ENCODE measurements at places on chromosomes 11 and 22.

DNA sequence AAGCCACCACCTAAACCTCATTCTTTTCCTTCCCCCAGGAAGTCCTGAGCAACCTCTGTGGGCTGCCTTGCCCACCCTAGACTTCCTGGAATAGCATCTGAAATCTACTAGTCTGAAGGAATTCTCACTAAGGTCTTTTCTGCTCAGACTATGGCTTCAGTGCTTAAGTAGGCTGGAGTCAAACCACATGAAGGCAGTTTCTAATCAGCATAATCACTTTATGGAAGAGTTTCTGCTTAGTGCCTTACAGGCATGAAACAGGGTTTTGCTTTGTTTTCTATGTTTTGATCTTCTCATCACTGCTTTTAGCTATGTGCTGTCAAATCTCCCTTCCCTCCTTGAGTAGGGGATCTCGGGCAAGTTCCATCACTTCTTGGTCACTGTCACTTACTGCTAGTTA, 117.7 kb downstream of the WT1 start:
- no peaks in the 10 kb centered on the region for H3K36me3 ChIP-seq
- H3K27me3 ChIP-seq: peaks cover 20% of the 10 kb centered on the region
- H3K27ac ChIP-seq: no peak overlapping the region
- no peak overlapping the region for H3K4me3 ChIP-seq
- no peak for DNase-seq

- H3K36me3 ChIP-seq: peaks cover 40% of the 10 kb centered on the region
- H3K27me3 ChIP-seq: no peaks in the 10 kb centered on the region
- H3K4me3 ChIP-seq: no peak overlapping the region
- no peak overlapping the region for H3K27ac ChIP-seq
- no peak for DNase-seq
Observed at GRCh38 chr11:44190883-44191230, 95.4 kb downstream of the EXT2 start.

DNA sequence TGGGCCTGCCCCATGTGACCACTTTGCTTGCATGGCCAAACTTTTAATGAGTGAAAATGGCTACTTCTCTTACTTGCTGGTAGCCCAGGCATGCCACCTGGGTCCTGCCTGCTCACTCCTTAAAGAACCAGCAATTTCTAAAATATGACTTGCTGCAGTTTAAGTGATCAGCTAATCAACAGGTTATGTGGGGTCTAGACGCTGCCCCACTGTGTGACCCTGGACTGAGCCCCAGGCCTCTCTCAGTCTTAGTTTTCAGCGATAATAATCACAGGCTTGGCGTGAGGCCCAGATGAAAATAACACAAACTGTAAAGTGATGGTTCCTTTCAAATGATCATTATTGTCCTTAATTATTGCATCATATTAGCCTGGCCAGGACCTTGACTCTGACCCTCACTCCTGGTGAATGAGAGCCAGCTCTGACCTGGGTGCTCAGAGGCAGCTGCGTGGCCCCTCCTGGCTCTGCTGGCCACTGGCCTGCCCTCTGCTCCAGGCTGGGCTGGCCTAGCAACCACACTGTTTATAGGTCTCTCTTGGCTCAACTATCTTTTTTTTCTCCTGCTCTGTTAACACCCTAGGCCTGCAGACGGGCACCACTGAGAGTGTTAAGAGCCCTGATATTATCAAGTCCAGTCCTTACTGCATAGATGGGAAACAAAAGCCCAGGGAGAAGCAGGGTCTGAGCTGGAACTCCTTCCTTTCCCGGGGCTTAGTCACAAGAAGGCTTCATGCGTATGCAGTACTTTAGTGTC, 89.7 kb downstream of the RRM1 start:
- no peaks in the 10 kb centered on the region for H3K36me3 ChIP-seq
- peaks cover 3% of the 10 kb centered on the region for H3K27me3 ChIP-seq
- DNase-seq: no peak
- no peak overlapping the region for H3K27ac ChIP-seq
- H3K4me3 ChIP-seq: no peak overlapping the region

- H3K36me3 ChIP-seq: no peaks in the 10 kb centered on the region
- H3K4me1 ChIP-seq: no peaks in the 10 kb centered on the region
- no peak overlapping the region for H3K27ac ChIP-seq
- peaks cover 5% of the 10 kb centered on the region for H3K27me3 ChIP-seq
- DNase-seq: no peak
- no peak overlapping the region for H3K4me3 ChIP-seq
Observed at GRCh38 chr11:15157181-15157580, 42.5 kb downstream of the INSC start.
